ENCODE measurements at places on chromosomes 4 and X.
A peak's percentile ranks its signal among the peaks of the same experiment; 100 is the strongest.

DNA sequence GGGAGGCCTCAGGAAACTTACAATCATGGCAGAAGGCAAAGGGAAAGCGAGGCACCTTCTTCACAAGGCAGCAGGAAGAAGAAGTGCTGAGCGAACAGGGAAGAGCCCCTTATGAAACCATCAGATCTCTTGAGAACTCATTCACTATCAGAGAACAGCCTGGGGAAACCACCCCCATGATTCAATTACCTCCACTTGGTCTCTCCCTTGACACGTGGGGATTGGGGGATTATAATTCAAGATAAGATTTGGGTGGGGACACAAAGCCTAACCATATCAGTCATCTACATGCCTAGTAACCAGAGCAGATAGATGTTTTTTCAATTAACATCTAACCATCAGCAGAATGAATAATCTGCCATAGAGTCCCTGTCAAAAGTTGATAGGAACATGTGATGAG lies 30.4 kb downstream of the FAM13A start:
- no peak for DNase-seq

- DNase-seq = no peak
These were observed 44.2 kb downstream of the COQ2 start for GRCh38 chr4:83240379-83240875.

DNA sequence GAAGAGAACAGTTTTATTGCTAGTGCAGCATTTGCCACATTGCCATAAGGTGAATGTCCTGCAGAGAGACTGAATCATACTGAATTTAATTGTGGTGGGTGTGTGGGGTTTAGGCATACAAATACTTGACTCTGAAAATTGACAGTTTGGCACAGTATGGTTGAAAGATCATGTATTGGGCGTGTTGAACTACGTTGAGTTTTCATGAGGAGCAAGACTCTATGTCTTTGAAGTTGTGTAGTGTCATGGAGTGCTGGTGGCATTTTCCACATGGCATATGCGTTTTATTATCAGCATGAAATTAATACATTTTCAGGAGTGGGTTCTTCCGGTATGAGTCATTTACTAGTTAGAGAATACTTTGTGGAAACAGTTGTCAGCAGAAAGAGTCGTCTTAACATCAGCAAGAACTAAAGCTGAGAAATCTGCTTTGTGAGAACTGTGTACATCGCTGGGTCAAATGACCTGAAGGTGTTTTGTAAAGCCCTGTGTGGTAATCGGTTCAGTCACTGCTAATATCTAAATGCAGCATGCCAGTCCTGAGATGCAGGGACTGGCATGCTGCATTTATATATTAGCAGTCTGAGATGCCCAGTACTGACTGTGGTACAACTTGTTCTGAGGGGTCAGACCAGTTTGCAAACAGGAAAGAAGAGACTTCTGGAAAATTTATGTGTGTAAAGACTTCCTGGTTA lies 50.3 kb downstream of the ARHGAP10 start:
- DNase-seq = no peak

GRCh38 chr4:124804041-124804440 lies 91.5 kb upstream of the ANKRD50 start:
- no peak for DNase-seq

DNA sequence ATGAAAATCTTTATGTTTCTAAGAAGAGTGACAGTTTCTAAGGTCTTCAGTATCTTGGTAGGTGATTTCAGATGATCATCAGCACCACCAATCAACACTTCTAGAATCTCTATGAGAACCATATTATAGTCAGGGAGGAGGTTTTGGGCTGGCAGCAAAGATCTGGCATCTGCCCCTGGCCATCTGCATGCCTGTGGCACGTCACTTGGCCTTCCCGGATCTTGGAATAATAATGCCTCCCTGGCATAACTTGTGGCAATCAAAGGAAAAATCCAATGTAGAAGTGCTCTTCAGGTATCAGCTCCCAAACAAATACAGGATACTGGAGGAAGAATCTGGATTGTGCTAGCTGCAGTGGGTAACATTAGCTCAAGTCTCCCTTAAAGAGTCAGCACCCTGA lies 57.3 kb downstream of the RASL11B start:
- DNase-seq = no peak

DNA sequence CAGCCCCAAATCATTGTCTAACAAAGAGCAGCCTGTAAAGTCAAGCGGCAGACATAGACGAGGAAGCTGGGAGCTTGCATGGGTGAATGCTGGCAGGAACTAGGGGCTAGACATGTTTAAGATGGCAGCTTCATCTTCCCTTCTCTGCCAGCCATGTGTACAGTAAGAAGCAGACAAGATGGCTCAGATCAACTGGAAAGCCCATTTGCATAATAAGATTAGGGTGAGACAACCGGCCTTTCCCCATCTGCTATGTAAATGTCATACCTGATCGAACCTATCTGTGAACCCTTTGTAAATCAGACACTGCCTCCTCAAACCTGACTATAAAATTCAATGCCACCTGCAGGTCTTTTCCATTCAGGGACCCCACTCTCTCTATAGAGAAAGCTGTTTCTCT lies 22.8 kb upstream of the HADH start:
- no peak for DNase-seq

DNA sequence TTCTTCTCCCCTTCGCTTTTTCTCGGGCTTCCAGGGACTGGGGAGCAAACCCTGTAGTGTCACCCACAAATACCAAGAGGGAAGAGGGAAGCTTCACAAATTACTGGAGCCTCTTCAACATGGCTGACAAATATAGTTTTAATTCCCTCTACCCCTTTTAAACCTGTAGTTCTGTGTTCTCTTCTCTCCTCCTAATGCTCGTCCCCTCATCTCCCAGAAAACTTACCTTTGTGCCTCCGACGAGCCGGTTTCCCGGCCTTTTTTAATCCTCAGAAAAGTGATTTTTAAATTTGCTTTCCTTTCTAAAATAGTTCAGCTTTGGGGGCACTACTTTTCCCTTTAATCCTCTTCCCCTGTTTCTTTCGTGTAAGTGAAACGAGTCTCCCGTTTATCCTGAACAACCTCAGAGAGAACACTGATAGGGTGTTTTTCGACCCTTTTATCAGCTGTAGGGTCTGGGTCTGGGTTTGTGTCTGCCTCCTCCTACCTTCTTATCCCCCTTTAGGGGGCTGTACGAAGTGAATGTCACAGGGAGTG lies 408 bp downstream of the TET2 start:
- DNase-seq = no peak

DNA sequence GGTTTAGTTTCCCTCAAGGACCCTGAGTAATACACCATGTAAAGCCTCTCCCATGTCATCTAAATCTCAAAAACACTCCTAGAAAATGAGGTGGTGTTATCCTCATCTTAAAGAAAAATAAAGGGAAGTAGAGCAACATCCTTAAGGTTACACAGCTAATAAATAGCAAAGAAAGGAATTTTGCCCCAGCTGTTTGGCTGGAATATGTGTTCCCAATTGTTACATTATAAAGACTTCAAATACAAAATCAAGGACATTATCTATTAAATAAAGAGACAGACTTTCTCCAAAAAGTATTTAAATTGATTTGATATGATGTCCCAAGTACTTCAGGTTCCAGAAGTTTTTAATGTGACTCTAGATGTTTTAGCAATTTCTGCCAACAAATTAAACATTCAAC lies 57.9 kb upstream of the IL15 start:
- DNase-seq = no peak

GRCh38 chrX:150958177-150958576 lies 25.0 kb upstream of the HMGB3 start:
- peak; percentile 88 for DNase-seq

DNA sequence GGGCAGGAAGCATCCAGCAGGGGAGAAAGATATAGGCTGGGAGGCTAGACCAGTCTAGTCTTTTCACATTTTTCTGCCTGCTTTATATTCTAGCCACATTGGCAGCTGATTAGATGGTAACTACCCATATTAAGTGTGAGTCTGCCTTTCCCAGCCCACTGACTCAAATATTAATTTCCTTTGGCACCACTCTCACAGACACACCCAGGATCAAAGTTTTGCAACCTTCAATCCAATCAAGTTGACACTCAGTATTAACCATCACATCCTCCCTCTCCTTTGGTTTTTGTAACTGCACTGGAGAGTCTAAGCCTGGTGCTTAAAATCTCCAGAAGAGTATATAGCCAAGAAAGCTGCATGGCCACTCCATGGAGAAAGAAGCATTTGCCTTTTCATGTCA lies 560.4 kb downstream of the GRXCR1 start:
- DNase-seq = no peak

DNA sequence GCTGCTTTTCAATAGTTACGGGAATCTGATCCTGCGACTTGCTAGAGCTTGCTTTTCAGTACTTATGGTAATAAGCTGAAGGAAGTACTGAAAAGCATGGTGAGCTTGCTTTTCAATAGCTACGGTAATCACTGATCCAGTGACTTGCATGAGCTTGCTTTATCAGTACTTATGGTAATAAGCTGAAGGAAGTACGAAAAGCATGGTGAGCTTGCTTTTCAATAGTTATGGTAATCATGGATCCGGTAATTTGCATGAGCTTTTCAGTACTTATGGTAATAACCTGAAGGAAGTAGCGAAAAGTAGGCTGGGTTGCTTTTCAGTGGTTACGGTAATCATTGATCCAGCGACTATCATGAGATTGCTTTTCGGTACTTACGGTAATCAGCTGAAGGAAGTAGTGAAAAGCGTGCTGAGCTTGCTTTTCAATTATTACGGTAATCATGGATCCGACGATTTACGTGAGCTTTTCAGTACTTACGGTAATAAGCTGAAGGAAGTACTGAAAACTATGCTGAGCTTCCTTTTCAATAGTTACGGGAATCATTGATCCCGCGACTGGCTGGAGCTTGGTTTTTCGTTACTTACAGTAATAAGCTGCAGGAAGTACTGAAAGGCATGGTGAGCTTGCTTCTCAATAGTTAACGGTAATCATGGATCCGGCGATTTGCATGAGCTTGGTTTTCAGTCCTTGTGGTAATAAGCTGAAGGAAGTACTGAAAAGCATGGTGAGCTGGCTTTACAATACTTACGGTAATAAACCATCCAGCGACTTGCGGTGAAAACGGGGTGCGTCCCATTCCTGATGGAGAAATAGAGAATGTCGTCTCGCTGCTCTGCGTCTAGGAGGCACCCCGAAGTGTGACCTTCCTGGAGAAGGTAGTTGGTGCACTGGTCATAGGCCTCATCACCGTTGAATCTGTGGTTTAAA lies 6.5 kb downstream of the CRLF2 start:
- peak; percentile 89 for DNase-seq

DNA sequence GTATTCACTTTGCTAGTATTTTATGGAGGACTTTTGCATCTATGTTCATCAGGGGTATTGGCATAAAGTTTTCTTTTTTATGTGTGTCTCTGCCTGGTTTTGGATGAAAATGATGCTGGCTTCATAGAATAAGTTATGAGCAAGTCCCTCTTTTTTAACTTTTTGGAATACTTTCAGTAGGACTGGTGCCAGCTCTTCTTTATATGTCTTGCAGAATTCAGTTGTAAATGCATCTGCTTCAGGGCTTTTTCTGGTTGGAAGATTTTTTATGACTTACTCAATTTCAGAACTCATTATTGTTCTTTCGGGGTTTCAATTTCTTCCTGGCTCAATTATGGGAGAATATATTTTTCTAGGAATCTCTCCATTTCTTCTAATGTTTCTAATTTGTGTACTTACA lies 9.1 kb upstream of the CSN2 start:
- peak; percentile 20 for DNase-seq

- DNase-seq = no peak
These were observed 94.5 kb downstream of the NAF1 start for GRCh38 chr4:163072222-163072621.

- no peak for DNase-seq
These were observed 33.1 kb upstream of the CDKN2AIP start for GRCh38 chr4:183411291-183411861.

DNA sequence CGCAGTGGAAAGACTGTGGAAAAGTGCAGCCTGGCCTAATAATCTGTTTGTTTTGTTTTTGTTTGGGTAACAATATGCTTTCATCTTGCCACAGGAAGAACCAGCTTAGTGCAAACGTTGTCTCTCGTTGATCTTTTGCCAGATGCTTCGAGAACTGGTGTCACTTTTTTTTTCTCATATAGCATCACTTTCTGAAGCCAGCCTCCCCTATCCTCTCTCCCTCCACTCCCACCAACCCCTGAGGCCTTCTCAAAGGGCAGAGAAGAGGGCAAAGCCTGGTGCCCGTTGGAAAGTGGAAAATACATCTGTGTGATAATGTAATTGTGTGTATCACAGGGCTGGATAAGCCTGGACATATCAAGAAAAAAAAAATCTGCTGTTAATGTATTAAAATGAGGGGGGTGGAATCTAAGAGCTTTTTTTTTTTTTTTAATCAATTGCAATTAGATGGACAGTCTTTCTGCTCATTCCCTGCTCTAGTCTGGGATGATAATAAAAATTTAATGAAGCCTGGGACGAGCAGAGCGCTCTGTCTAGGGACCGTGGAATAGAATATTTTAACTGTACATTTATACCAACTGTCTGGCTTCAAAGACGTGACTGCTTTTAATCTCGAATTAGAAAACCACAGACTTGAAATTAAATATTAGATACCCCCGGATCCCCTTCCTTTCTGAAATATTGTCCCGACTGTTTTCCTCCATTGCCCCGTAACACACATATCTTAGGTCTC lies 8.1 kb downstream of the POU4F2 start:
- no peak for DNase-seq

GRCh38 chr4:10184041-10184440 lies 67.4 kb upstream of the WDR1 start:
- no peak for DNase-seq

- DNase-seq = peak; percentile 81
These were observed 263.8 kb upstream of the RPS6KA3 start for GRCh38 chrX:20530406-20530921.

- DNase-seq = no peak
These were observed 136.0 kb upstream of the NPY2R start for GRCh38 chr4:155072417-155072816.
